Amygdala (tissue), 56 donors: ENCODE measurements at places on chromosomes 3 and 15.

- DNase-seq = no peak
Measured at GRCh38 chr3:195870442-195870841, 37.9 kb downstream of the TNK2 start.

- DNase-seq = no peak
Measured at GRCh38 chr3:31077021-31077601, 182.7 kb upstream of the GADL1 start.

- DNase-seq = no peak
Measured at GRCh38 chr3:144294659-144295538, 323.3 kb downstream of the DIPK2A start.

- DNase-seq = no peak
Measured at GRCh38 chr15:92661956-92662355, 6.4 kb upstream of the FAM174B start.

GRCh38 chr3:83655083-83655482, 1303.7 kb upstream of the CADM2 start:
- DNase-seq = no peak

GRCh38 chr15:78415284-78415683, 22.7 kb upstream of the IREB2 start:
- DNase-seq = no peak

DNA sequence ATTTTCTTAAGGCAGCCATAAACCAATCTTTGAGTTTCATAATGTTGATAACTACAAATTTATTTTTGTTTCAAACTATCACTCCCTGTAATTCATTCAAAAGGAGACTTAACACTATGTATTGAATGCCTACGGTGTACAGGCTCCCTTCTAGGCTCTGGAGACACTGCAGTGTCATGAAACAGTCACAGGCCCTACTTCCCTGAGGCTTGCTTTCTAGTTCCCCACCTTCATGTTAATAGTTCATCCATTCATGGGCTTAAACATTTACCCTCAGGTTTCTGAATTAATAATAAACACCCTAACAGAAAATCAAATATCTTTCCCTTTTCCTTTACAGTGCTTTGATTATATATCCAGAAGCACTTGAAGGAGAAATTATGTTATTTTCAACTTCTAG, 168.7 kb downstream of the CHL1 start:
- DNase-seq = no peak

DNA sequence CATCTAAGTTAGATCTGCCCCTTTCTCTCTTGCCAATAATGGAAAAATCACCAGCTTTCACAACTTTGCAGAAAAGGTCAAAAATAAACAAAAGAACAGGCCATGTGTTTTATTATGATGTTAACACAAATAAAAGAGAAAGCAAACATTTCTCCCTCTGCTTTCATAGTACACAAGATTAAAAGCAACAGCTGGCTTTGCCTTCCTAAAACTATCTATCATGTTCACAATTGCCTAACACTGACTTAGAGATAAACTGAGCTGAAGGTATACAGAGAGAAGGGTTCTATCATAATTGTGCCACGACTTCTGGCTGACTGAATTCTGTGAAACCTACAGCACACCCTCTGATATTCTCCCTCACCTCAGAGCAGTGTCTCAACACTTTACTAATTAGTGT, 29.4 kb downstream of the AADAC start:
- DNase-seq = no peak

- DNase-seq = peak; percentile 54
Measured at GRCh38 chr3:28575746-28576613, 227.4 kb upstream of the AZI2 start.

- DNase-seq = no peak
Measured at GRCh38 chr3:27449530-27450150, 34.5 kb downstream of the SLC4A7 start.
